ENCODE measurements at places on chromosomes 7 and 10.

GRCh38 chr10:44818701-44819127 lies 92.4 kb upstream of the TMEM72 start:
- no peak for DNase-seq

DNA sequence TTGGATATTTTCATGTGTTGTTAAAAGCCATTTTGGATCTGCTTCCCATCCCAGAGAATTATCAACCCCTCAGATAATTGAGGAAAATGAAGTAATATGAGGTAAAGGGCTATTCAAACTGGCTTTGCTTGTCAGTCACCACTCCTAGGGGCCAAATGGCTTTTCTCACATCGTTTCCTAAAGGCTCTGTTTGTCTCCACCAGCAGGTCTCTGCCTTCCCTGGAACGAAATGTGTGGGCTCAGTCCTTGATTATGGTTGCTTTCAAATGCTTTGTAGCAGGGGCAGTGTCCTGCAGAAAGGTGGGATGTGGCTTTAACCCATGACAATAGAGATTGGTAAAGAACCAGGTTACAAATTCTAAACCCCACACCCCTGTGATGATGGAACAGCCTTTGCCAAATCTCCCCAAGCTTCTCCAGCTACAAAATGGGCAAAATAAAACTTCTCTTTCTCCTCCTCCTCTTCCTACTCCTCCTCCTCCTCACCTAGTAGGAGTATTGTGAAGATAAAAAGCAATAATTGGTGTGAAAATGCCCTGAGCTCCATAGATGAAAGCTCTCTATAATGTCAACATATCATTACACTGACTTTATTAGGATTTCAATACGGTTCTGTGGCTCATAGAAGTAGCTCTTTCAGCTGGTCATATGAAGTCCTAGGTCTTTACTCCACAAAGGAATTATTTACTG lies 127.6 kb downstream of the CHN2 start:
- no peak for DNase-seq

- no peak for DNase-seq
These were observed 220.2 kb upstream of the CELF2 start for GRCh38 chr10:10797513-10797912.

DNA sequence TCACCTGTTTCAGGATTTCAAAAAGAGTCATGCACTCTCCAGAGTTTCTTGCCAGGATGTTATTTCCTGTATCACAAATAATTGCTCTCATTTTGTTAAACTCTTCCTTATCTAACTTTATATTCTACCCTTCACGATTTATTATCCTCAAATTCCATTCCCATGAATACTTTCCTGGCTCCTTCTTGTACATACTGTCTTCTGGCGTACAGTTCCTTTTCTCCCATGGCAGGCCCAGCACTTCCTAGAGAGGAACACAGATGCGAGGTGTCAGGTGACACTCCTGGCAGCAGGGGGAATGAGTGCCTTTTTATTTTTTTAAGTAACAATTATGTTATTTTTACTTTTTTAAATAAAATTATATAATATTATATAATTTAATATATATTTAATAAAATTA lies 411.9 kb downstream of the TFEC start:
- no peak for DNase-seq

DNA sequence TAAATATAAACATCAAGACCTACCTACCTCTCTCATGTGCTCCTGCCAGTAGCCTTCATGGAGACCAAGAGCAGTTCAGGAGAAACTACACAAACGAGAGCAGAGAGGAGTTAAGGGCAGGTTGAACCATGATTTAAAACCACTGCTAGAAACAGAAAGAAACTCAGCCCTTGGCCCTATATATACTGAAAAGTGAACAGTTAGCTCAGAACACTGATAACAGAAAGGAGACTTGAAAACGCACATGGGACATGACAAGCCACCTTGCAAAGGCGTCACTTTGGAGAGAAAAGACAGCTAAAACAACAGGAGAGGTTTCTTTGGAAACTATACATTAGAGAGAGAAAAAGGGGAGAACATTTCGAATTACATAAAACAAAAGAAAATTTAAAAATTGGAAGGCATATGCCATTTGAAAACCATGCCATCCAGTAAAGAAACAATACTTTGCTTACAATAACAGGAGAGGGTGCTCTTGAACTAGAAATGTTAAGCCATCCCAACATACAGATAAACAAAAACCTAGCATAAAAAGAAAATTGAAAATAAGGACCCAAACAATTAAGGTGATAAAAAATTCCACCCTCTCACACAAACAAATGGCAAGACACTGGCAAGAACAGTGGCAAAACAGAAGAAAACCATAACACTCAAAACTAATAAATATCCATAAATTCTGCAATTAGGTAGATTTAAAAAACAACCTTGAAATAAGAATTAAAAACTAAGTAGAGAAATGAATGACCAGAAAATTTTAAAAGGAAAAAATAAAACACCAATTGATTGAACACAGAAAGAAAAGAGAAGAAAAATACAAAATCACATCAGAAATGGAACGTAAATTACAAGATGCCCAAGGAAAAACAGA lies 232.7 kb downstream of the IMMP2L start:
- DNase-seq, result no peak

- no peak for DNase-seq
These were observed 2.5 kb downstream of the GIMAP7 start for GRCh38 chr7:150516956-150517745.

GRCh38 chr7:142455392-142455791 lies 197.5 kb upstream of the PRSS58 start:
- DNase-seq, result no peak

DNA sequence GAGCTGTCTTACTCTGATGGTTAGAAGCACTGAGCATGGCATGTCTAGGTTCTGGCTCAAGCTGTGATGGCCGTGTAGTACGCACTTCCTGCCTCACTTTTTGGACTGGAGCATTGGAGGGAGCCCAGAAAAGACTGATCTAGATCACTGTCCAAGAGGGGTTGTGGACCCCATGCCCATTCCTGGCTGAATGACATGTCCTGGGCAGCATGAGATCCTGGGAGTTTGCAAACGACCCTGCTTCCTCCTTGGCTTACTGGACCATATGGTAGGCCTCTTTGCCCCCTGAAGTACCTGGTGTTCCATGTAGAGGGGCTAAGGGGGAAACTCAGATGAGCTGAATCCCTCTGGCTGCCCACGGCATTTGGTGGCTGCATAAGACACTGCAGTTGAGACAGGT lies 36.7 kb downstream of the ARHGAP22 start:
- no peak for DNase-seq

DNA sequence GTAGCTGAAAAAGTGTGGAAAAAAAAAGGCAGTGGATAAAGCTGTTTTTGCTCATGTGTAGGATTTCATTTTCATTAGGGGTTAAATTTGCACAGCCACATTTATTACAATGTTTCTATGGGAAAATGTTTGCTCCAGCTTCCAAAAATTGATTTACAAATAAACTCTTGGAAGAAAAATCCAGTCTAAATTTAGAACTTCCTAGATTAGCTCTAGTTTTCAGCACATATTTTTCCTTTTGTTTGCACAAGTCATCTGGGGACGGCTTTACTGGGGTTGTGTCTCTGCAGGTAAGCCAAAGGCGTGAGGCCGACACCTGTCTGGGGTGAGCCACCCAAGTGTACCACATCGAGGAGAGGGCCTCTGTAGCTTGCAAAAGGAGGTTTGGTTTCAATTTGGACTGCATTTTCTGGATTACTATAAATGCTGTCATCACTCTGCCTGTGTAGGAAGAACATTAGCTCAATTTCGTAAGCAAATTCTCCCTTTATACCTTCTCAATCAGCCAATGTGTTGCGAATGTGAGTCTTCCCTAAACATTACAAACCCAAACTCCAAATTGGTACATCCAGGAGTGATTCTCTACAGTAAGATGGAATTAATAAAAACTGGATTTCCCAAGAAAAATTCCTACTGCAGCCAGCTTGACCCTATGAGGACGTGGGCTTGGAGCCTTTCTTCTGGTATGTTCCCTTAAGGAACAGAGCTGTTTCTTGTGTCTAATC lies 89.5 kb upstream of the ZNF438 start:
- DNase-seq, result no peak

DNA sequence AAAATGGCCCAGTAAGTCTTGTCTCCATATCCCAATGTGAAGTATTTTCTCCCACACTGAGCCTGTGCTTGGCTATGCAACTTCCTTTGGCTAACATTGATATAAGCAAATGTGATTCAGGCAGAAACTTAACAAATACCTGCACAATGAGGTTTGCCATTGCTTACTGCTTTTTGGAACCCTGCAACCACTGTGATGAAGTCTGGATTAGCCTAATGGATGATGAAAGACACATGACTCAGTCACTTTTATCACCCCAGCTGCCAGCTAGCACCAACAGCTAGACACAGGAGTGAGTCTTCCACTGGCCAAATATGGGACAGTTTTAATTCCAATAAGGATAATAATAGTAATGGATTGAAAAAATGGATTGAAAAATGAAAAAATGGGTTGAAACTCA lies 854.5 kb downstream of the GRM8 start:
- no peak for DNase-seq

- no peak for DNase-seq
These were observed 1226.4 kb downstream of the XPNPEP1 start for GRCh38 chr10:108696792-108697477.

- DNase-seq, result no peak
These were observed 134.2 kb downstream of the TSPAN12 start for GRCh38 chr7:120723465-120724385.
